ENCODE measurements at places on chromosomes 6 and 20. TPM values are rescaled to one million over a fixed set of nuclear protein-coding genes. Genes with fewer than 3 reads are reported as not detected.

BFSP1 gene
- total RNA-seq, result 0.57 TPM

EGFL8 gene
- 2.0 TPM for total RNA-seq

PAK5 gene
- total RNA-seq, result not detected

IFNGR1 gene
- total RNA-seq, result 53.7 TPM

ANGPT4 gene
- not detected for total RNA-seq

OPRL1 gene
- 0.20 TPM for total RNA-seq

DNA sequence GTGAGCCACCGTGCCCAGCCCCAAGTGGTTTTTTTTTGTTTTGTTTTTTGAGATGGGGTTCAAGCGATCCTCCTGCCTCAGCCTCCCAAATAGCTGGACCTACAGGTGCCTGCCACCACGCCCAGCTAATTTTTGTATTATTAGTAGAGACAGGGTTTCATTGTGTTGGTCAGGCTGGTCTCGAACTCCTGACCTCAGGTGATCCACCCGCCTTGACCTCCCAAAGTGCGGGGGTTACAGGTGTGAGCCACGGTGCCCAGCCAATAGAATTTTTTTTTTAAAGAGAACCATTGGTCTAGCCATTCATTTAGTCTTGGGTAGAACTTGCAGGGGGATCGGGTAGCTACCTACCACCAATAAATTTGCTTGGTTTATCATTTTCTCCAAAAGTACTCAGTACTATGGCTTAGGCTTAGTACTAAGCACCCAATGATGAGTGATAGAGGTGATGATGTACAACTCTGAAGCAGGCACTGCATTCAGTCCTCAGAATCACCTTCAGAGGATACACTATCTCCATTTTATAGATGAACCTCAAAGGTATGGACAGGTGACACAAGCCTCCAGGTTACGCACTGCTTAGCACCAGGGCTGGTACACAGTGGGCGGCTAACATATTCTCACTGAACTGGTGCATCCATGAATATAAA lies 12.9 kb upstream of the C20orf203 start:
- no peak overlapping the region for H3K4me3 ChIP-seq
- no peak for DNase-seq
- H3K27ac ChIP-seq, result no peak overlapping the region
- no peaks in the 10 kb centered on the region for H3K27me3 ChIP-seq

- H3K4me1 ChIP-seq, result no peaks in the 10 kb centered on the region
- no peak for DNase-seq
- H3K27ac ChIP-seq, result no peak overlapping the region
These were observed 67.1 kb upstream of the ADGRF4 start for GRCh38 chr6:47631269-47631772.

- peaks cover 2% of the 10 kb centered on the region for H3K4me1 ChIP-seq
- no peak overlapping the region for H3K27ac ChIP-seq
- no peak overlapping the region for H3K4me3 ChIP-seq
- H3K27me3 ChIP-seq, result no peaks in the 10 kb centered on the region
These were observed 12.9 kb upstream of the PRND start for GRCh38 chr20:4708856-4709255.

DNA sequence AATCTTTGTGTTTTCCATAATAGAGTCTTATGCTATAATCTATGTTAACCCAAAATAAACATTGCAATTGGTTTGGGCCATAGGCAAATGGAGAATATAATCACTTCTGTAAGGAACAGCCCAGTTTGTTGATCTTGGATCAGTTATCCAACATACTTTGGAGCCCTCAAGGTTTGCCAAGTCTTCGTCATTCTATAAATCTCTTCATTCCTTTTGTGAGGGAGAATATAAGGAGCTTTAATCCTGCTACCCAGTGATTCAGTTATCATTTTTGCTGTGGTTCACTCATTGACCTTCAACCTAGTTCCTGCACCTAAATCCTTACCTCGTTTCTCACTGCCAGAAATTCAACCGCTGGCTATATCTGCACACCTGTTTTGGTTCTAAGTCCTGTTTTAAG lies 500.3 kb upstream of the PTCHD4 start:
- H3K4me3 ChIP-seq, result no peak overlapping the region
- DNase-seq, result no peak
- H3K4me1 ChIP-seq, result no peaks in the 10 kb centered on the region
- H3K27ac ChIP-seq, result no peak overlapping the region
- no peaks in the 10 kb centered on the region for H3K36me3 ChIP-seq
- H3K27me3 ChIP-seq, result no peaks in the 10 kb centered on the region

DNA sequence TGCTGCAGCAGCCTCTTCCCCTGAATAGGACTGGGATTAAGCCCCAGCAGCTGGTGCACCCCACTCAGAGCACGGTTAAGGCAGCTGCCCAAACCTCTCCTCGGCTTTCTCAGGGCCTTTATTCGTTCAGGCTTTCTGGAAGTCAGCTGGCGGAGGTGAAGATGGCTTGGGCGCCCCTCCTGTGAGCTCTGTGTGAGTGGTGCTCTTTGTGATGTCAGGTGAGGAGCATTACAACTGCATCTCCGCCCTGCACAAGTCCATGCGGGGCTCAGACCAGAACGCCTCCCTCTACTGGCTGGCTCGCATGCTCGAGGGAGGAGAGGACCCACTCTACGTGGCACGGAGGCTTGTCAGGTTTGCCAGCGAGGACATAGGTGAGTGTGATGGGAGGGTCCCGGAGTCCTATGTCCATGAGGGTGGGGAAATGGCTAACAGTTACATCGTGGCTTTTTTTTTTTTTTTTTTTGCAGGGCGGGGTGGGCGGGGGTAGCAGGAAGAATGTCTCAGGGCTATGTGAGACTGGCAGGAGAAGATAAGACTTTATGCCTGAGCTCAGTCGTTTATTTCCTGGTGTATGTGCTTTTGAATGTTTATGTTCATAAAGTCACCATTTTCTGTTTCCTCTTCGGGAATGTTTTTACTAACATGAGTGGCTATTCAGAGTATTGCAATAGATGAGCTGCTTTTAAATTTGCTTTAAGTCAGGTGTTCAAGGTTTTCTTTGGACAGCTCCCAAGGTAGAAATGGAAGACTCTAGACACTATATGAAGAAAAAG lies 18.2 kb downstream of the WRNIP1 start:
- H3K27ac ChIP-seq, result peak overlapping the region; percentile 39
- peaks cover 28% of the 10 kb centered on the region for H3K4me1 ChIP-seq
- no peak for DNase-seq
- no peaks in the 10 kb centered on the region for H3K27me3 ChIP-seq
- H3K36me3 ChIP-seq, result peaks cover 56% of the 10 kb centered on the region

DNA sequence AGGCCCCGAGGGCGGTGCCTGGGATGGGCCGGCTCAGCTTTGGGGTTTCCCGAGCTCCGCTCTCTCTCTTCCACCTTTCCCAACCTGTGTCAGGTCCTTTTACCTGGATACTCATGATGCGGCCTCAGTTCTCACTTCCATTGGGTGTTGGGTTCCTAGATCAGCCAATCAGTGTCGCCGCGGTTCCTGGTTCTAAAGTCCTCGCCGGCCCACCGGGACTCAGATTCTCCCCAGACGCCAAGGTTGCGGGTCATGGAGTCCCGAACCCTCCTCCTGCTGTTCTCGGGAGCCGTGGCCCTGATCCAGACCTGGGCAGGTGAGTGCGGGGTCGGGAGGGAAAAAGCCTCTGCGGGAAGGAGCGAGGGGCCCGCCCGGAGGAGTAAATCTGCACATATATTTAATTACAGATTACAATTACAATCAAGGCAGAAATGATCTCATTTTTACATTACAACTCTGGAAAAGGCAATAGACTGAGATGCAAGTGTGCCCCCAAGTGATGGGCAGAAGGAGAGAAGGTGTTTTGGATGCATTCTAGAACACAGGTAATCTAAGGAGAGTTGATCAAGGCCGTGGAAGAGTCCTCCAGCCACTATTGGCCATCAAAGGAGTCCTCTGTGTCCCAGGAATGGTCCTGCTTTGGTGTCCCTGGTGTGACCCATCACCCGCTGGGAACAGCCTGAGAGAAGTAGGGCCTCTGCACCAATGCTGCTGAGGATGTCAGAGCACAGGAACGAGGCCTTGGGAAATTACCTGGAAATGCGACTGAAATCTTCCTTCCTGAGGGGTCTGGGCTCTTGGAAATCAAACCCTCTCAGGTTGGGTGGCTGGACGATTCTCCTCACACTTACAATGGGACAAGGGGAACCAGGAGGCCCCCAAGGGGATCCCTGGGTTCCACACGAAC lies 34.7 kb upstream of the MICB start:
- DNase-seq, result peak; percentile 81
- peak overlapping the region; percentile 63 for H3K4me3 ChIP-seq
- no peaks in the 10 kb centered on the region for H3K27me3 ChIP-seq
- H3K4me1 ChIP-seq, result peaks cover 4% of the 10 kb centered on the region
- no peaks in the 10 kb centered on the region for H3K36me3 ChIP-seq

DNA sequence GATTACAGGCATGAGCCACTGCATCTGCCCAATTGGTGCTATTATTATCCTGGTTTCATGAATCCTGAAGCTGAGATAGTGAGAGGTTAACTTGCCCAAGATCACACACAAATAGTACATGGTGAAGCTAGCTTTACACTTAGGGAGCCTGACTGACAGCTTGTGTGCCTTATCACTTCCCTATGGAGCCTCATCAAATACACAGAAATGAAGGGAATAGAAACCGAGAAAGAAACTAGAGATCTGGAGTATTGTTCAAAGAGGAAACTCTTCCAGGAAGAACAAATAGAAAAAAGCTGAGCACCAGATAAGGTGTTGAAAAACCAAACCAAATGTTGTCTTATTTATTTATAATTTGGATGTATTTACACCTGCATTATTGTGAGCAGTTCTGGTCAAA lies 155.0 kb upstream of the CITED2 start:
- H3K27ac ChIP-seq, result no peak overlapping the region
- H3K27me3 ChIP-seq, result no peaks in the 10 kb centered on the region
- no peaks in the 10 kb centered on the region for H3K4me1 ChIP-seq
- no peak for DNase-seq
- no peaks in the 10 kb centered on the region for H3K36me3 ChIP-seq

- H3K4me3 ChIP-seq, result no peak overlapping the region
- no peak overlapping the region for H3K27ac ChIP-seq
- no peak for DNase-seq
These were observed 297.8 kb downstream of the PRL start for GRCh38 chr6:21999012-21999528.

GRCh38 chr20:47627540-47627939 lies 125.9 kb downstream of the NCOA3 start:
- H3K27me3 ChIP-seq, result no peaks in the 10 kb centered on the region
- no peak overlapping the region for H3K4me3 ChIP-seq
- no peaks in the 10 kb centered on the region for H3K4me1 ChIP-seq

DNA sequence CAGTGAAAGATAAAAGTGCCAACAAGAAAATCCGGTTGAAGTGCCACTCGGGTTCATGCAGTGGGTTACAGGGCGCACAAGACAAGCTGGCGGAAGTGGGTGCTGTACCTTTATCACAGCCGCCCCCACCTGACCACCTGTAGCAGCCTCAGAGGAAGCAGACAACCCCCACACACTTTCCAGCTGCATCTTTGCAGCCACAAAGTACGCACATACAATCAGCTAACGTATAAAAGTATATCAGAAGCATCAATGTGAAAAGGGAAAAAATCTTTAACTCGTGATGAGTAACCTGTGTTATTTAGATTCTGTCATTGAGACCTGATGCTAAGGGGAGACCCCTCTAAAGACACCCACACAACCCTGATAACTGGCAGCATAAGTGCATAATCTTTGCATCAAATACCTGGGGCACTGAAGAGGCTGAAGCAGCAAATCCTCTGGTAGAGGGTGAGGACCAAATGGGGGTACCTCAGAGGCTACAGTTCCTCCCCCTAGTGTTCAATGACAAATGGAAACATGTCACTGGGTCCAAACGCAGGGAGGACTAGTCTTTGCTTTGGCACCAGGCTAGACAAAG lies 22.1 kb downstream of the BACH2 start:
- no peak overlapping the region for H3K4me3 ChIP-seq
- H3K36me3 ChIP-seq, result no peaks in the 10 kb centered on the region
- peaks cover 20% of the 10 kb centered on the region for H3K4me1 ChIP-seq
- H3K27me3 ChIP-seq, result no peaks in the 10 kb centered on the region
- H3K27ac ChIP-seq, result no peak overlapping the region

- no peaks in the 10 kb centered on the region for H3K27me3 ChIP-seq
- peaks cover 8% of the 10 kb centered on the region for H3K4me1 ChIP-seq
- no peak overlapping the region for H3K4me3 ChIP-seq
- DNase-seq, result no peak
These were observed 4.9 kb upstream of the UQCC2 start for GRCh38 chr6:33716379-33716778.

- no peaks in the 10 kb centered on the region for H3K36me3 ChIP-seq
- no peak overlapping the region for H3K4me3 ChIP-seq
- H3K27me3 ChIP-seq, result no peaks in the 10 kb centered on the region
- no peak overlapping the region for H3K27ac ChIP-seq
- no peak for DNase-seq
These were observed 255.3 kb downstream of the EPM2A start for GRCh38 chr6:145480024-145480423.

DNA sequence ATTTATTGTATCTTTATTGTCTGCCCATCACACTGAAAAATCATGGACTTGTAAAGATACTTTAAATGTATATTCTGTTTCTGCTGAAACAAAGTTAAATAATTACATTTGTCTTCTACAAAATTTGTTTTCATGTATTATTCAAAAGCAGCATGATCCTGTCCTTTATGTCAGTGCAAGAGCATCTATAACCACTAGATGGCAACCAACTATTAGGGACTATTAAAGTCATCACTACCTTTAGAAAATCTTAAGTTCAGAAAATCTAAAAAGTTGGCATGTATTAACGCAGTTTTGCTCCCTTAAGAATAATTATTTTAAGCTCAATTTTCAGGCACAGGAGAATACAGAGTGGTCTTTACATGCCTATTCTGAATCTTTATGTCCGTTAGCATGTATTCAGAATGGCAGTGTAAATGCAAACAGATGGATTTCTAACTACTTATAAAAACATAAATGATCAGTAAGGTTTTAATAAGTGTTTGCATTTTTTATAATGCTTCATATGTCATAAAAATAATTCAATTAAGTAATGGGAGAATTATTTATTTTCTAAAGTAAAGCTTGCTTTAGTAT lies 17.8 kb downstream of the TMEM30A start:
- H3K36me3 ChIP-seq, result peaks cover 32% of the 10 kb centered on the region
- H3K4me1 ChIP-seq, result peaks cover 17% of the 10 kb centered on the region
- DNase-seq, result no peak

DNA sequence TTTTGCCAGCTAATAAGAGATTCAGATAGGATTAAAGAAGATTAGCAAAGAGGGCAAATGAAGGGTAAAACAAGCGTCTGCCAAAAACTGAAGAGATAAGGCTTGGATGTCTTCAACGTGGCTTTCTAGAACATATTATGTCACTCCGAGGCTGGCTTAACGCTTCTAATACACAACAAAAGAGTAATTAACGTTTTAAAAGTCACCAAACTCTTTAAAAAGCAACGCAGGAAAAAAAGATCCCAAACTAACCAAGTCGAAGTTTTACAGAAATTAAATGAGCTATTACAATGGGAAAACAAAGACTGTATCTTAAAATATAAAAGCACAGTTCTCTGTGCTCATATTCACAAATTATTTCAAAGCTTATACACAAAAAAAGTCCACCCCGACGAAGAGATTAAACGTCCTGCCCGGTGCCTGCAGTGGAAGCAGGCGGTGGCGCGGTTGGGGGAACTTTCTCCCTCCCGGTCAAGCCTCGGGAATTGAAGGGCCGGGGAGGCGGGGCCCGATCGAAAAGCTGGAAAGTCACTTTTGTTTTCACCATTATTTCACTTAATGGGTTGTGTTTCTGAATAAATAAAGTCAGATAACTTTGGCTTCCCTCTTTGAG lies 1.2 kb downstream of the MAK start:
- peaks cover 12% of the 10 kb centered on the region for H3K4me1 ChIP-seq
- no peaks in the 10 kb centered on the region for H3K36me3 ChIP-seq
- DNase-seq, result peak; percentile 16

Measured in psoas muscle (tissue), 8 donors.